Coronary artery (tissue), 2 donors: ENCODE measurements at places on chromosomes 5 and 9.

DNA sequence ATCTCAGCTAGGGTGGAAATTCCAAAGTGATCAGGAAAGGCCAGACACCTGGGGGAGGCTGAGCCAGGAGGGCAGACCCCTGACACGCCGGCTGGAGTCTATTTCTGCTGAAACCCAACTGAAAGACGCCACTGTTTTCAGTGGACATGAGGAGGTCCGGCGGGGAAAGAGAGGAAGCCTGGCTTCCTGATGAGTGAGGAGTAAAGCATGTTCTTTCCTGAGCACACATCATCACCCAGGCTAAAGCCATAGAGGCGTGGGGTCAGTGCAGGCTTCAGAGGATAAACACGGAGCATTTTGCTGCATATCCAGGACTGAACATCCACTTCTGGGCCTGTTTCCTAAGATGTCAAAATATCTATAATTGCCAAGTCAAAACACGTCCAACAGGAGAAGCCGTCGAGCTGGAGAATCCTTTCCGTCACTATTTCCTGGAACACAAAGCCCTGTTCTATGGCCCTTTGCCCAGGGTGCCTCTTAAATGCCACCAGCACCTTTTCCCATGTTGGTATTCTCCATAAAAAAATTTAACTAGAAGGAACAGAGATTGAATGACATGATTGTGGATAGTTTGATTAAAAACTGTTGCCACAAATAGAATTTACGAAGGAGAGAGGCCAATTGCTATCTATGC is 597.9 kb upstream of the ADAMTS16 start:
- DNase-seq, result no peak

GRCh38 chr5:74281166-74281565 is 359.4 kb downstream of the ENC1 start:
- no peak for DNase-seq

DNA sequence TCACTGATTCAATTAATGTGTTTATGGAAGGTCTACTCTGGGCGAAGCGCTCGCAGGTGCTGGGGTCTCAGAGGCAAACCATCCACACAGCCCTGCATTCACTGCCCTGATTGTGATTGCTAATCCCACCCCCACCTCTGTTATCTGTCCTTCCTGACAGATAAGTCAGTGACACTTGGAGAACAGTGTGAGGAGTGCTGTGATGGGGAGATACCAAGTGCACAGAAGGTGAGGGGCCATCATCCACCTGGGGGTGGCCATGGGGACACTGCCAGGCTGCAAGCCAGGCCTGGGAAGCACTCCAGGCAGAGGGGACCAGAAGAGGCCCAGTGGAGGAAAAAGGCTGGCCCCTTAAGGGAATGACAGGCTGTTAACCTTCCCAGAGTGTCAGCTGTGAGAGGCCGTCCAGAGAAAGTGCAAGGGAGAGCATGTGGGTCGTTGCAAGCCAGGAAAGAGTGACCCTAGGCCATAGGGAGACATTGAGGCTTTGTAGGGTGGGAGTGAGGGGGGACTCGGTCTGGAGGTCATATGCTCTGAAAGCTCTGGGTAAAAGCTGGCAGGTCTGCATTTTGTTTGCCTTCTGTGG is 18.0 kb downstream of the IL9 start:
- no peak for DNase-seq

DNA sequence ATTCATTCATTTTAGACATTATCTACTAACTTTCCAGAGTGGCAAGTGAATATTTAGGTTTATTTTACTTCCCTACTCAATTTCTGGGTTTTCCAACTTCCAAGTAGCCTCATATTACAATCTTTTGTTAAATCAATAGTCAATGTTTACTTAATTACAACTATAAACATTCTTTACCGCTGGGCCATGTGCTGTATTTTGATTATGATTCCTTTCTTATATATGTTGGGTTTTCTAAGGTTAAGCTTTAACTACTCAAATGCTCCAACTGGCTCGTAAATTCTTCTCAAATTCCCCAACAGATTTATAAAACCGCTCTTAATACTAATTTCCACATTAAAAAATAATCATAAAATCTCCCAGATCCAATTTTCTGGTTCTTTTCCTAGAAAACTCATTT is 110.1 kb upstream of the ABCA1 start:
- DNase-seq, result no peak

DNA sequence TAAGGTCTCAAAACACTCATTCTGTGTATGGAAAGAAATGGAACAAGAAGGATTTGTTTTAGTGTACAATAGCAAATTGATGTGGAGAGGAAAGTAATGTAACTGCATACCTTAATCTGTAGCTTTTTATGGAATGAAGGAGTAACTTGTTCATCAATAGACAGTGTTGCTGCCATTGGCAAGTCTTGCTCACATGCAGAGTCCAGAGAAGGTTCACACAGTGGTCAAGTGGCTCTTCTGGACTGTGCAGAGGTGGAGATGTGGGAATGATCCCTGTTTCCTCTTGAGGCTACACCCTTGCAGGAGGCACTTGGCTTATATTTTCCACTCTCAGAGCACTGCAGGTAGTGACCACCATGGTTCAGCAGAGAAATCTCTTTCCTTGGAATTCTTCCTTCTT is 132.9 kb upstream of the ANKH start:
- DNase-seq, result no peak
